ENCODE measurements at places on chromosomes 16 and 17. TPM values are rescaled to one million over a fixed set of nuclear protein-coding genes. Genes with fewer than 3 reads are reported as not detected.

Gene GAS2L2
- total RNA-seq: 0.09 TPM

Gene PNMT
- 0.20 TPM for total RNA-seq

Gene GRAPL
- not detected for total RNA-seq

Gene RDM1
- 2.6 TPM for total RNA-seq

Gene SLC5A10
- total RNA-seq: 0.36 TPM

Gene ZACN
- 0.18 TPM for total RNA-seq

Gene SLC13A2
- 0.14 TPM for total RNA-seq

Gene CCL3
- not detected for total RNA-seq

Gene FOXF1
- not detected for total RNA-seq

Gene KIF2B
- not detected for total RNA-seq

Gene CFAP97D1
- 0.03 TPM for total RNA-seq

Gene EXOC3L1
- total RNA-seq: 0.23 TPM

Gene ENPP7
- not detected for total RNA-seq

Gene CCL17
- not detected for total RNA-seq

Gene NTN3
- not detected for total RNA-seq

Gene CMTM2
- total RNA-seq: not detected

Gene CSH1
- total RNA-seq: not detected

Gene KRTAP4-3
- total RNA-seq: not detected

Gene FKBP10
- 109 TPM for total RNA-seq

Gene BCAR1
- 108 TPM for total RNA-seq

Gene KIF18B
- 35.4 TPM for total RNA-seq

Gene CD300LG
- total RNA-seq: not detected

Gene HS3ST3B1
- total RNA-seq: 0.77 TPM

Measured in A549 treated with GW870086 at 1 μM for 4 hours (cell line).